NCI-H446 (cell line): ENCODE measurements at places on chromosomes 2 and 18.

DNA sequence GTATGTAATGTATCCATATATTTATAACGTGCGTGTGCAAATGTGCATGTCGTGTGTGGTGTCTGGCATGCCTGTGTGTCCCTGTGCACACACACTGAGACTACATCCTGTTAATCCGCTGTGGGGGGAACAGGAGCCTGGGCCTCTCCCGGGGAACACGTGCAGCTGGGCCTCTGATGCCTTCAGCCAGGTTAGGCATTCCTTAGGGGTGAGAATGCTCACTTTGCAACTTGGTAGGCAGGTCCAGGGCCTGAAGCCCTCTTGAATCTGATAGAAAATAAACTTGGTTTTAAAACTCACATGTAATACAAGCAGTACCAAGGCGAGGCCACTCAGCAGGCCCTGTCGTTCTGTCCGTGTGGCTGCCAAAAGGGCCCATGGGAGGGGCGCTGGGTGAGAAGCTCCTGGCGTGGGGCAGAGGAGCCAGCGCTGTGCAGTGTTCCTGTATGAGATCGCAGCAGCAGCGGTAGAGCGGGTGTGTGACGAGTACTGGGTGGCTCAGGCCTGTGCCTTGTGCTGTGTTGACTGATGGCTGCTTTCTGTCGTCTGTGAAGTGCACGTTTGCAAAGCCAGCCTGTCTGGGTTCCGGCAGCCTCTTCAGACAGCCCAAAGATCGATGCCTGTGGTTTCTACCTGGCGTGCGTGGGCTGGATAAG, 16.2 kb downstream of the SALL3 start:
- DNase-seq = no peak

DNA sequence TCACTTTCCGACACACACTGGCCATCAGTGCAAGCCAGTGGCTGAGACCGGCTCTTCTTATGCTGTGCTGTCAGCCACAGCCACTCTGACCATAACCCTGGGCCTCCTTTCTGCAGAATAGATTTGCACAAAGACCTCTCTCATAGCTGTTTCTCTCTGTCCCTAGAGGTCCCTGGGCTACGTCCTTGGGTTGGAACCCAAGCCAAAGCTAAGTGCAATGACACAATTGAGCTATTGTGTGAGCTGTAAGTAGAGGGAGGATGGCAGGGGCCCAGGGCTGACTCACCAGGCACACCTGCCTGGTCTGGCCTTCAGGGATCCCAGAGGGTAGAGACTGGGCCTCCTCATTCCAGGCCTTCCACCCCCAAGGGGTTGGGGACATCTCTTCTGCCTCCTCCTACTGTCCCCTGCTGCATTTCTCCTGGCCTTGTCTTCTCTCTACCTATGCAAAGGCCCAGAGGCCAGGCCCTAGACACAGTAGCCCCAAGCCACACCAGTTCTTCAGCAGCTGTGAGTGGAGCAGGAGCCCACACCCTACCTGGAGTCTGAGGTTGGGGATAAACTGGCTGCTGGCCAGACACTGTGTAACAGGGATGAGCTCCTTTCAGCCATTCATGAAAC, 174.6 kb downstream of the NCK2 start:
- DNase-seq = no peak

- DNase-seq = no peak
These were observed 52.6 kb downstream of the CD28 start for GRCh38 chr2:203758841-203759689.

DNA sequence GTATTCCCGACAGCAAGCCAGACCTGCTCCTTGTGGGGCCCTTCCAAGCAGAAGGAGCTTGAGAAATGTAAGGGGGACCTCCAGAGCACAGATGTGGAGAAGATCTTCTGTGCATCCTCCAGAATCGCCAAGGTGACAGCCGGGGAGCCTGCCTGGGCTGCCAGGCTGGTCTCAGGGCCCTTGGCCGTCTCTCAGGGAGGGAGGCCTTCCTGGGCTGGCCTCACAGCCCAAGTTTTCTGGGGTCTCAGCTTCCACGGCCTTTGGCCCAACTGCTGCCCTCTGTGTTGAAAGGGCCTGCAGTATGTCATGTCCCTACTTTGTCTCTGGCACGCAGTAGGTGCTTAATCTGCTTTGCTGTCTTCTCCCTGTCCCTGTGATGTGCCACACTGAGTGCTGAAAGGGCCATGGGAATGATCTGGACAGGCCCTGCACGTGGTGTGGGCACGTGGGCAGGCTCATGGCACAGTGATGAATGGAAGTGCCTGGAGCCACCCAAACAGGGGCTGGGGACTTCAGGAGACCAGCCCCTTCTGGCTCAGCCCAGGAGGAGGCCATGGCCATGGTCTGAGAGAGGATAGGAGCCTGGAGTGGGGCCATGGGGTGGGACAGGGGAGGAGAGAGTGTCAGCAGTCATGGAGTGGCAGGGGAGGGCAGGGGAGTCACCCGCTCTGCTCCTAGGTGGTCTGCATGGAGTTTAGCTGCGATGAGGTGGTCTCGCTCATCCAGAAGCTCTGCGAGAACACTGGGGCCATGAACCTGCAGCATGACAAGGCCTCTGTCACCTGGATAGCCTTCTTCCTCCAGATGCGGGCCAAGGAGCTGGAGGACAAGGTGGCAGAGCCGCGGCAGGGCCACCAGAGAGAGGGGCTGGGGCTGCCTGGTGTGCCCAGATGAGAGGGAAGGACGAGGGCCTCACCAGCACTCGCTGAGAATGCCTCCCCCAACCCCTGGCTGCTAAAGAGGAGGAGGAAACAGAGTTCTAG, 35.4 kb downstream of the HJURP start:
- DNase-seq = no peak

DNA sequence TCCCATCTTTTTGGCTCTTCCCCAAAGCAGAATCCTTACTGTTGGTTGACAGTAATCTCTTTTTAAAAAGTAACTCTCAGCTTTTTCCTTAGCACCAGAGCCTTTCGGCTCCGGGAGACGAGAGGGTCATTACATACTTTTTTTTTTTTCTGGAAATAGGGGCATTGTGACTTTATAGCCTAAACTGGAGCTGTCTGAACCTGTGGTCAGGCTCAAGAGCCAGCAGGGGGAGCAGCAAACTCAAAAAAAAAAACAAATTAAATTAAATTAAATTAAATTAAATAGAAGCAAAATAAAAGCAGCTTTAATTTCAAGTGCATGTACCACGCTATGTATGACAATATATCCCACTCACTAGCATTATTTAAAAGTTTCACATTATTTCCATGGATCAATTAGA, 156.6 kb downstream of the DTNA start:
- no peak for DNase-seq

DNA sequence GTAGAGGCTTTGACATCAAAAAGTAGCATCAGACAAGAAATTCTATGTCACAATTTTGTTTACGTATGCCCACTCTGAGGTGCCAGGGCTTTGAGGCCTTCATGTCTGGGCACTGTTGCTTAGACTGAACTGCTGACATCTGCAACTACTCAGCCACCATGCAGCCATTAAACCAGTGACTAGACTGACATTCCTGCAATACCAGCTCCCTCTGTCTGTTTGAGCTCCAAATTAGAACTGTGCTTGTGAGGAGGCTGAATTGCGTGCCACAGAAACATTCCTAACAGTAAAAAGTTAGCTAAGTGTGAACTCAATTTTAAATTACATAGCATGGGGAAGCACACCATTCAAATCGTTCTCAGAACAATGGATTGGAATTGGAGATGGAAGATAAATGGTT, 163.2 kb downstream of the INSIG2 start:
- DNase-seq = no peak

GRCh38 chr2:130920415-130921163, 83.9 kb downstream of the ARHGEF4 start:
- DNase-seq = peak; percentile 40

DNA sequence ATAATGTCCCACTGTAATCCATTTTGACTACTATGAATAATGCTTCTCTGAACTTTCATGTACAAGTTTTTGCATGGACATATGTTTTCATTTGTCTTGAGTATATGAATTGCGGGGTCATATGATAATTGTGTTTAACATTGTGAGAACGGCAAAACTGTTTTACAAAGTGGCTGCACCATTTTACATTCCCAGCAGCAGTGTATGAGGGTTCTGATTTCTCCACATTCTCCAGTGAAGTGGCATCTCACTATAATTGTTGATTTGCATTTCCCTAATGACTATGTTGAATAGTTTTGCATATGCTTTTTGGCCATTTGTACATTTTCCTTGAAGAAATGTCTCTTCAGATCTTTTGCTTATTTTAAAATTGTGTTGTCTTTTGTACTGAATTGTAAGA, 20.1 kb downstream of the NCOA1 start:
- DNase-seq = no peak

DNA sequence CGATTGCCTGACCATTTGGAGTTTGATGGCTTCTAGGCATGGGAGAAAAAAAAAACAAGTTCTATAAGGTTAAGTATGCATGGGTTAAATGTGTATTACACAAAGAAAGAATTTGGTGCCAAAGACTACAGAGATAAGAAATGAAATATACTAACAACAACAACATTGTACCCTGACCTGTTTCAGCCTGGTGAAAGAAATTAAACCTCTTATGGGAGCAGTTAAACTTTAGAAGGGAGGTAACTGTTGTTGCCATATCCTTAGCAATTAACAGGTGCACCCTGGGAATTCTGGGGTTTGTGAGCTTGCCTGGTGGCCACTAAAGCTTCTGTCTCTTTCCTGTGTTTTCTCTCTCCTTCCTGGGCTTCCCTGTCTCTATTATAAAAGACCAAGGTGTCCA, 6.5 kb upstream of the IFIH1 start:
- DNase-seq = no peak

- no peak for DNase-seq
These were observed 284.5 kb downstream of the SS18 start for GRCh38 chr18:25805939-25806338.

GRCh38 chr2:23042216-23042906, 342.6 kb upstream of the KLHL29 start:
- DNase-seq = no peak

DNA sequence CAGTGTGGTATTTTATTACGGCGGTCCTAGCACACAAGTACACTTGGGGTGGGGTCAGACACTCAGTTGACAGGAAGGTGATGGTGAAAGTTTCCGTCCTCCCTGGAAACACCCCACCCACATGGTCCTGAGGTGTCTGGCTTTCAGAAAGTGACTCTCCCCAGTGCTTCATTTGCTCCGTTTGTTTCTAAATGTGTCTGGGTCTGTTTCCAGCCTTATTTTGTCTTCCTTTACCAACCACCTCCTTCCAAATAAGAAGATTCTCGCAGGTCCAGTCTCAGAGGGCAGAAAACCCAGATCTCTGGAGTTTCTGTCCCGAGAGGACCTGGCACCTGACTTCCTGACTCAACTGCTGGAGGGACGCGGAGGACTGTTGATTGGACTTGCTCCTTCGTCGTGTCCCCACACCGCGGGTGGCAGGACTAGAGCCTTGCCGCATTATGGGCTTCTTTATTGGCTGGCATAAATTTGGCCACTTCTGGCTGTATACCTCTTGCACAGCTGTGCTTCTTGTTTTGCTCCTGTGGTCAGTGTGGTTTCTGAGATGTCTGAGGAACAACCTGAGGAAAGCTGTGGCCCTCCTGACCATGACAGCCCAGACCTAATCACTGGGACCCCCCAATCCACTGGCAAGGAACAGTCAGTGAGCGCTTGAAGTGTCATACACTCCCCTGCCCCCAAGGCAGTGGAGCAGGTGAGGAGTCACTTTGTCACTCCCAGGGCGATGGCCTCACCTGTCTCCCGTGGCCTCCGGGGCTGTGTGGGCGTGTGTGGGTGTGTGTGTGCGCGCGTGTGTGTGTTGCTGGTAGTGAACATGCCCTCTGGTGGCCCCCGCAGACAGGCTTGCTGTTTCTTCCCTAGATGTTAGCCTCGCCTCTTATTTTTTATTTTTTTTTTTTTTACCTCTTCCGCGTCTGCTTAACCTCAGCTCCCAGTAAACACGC, 45.6 kb downstream of the MEX3C start:
- DNase-seq = no peak

DNA sequence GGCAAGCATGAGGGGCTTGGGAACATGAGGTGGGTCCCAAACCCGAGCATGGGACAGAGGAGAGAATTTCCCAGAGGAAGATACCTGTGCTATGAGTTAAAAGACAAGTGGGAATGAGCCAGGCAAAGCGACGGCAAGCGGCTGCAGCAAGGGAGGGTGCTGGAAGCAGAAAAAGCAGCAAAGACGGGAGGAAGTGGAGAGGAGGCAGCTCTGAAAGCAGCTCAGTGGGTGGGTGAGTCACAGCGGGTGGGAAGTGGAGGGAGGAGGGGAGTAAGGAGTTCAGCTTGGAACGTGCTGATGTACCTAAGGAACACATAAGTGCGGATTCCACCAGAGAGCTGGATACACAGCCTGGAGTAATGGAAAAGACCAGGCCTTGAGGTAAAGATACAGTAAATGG, 41.4 kb downstream of the THUMPD2 start:
- no peak for DNase-seq

DNA sequence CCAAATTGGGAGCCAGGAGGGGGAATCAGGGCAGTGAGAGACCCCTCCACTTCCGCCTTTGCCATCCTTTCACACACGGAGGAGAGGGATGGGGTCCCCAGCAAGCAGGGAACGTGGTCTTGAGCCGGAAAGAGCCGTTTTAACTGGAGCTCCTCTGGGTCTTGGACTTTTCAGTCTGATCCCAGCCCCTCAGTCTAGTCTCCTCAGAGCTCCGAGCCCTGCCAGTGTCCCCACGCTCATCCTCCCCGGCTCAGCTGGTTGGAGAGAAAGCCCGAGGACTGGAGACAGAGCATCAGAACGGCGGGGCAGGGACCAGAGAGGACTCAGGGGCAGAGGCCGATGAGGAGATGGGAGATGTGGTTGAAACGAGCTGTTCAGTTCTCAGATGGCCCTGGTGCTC, 26.1 kb upstream of the OTOF start:
- no peak for DNase-seq

GRCh38 chr2:7454592-7454991, 537.4 kb downstream of the RNF144A start:
- DNase-seq = no peak

- no peak for DNase-seq
These were observed 32.1 kb upstream of the RHOB start for GRCh38 chr2:20414806-20415205.

GRCh38 chr2:120438301-120439066, 92.5 kb downstream of the INHBB start:
- no peak for DNase-seq

DNA sequence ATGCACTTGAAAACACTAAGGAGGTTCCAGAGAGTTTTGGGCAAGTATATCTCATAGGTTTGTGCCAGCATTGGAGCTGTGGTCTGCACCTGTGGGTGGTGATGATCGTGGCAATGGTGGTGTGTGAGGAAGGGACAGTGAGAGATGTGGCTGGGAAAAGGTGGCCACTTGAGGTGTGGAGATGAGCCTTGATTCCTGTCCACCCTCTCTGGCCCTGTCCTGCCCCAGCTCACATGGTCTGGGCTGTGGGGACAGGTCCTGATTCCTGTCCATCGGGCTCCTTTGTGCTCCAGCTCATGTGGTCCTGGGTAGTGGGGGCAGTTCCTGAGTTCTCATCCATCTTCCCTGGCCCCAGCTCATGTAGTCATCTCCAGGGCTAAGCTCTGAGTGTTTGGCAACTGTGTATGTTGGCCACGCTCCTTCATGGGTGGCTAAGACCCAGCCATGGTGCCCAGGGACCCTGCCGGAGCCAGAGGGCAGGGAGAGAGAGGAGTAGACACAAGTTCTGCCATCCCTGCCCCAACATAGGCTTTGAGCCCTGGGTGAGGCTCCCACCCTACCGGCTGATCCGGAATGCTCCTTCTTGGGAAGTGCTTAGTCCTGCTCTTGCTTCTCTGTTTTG, 294.4 kb upstream of the HDAC4 start:
- DNase-seq = no peak

- DNase-seq = peak; percentile 80
These were observed 41.6 kb downstream of the GCA start for GRCh38 chr2:162385536-162385935.
